ENCODE measurements at places on chromosomes 12 and 14.

DNA sequence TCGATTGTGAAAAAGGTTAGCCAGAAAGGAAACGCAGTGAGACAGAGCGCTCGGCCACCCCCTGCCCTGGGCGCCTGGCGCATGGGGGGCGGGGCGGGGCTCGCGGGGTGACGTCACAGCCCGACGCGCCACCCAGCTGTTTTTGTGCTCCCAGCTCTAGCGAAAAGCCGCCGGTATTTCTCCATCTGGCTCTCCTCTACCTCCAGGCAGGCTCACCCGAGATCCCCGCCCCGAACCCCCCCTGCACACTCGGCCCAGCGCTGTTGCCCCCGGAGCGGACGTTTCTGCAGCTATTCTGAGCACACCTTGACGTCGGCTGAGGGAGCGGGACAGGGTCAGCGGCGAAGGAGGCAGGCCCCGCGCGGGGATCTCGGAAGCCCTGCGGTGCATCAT is at the start of gene GABARAPL1:
Gene GABARAPL1 (plus strand): TSS at position 139 of the 393 bp plus-strand sequence. CDS start 253 bp downstream, at position 392.
- peak; percentile 87 for DNase-seq

- DNase-seq, result no peak
Measured at GRCh38 chr14:105399466-105399775, 1.1 kb downstream of the TEX22 start.

GRCh38 chr12:110050927-110051326 is 2.6 kb upstream of the C12orf76 start:
- DNase-seq, result no peak

- DNase-seq, result no peak
Measured at GRCh38 chr12:6265038-6265405, 45.5 kb upstream of the PLEKHG6 start.

DNA sequence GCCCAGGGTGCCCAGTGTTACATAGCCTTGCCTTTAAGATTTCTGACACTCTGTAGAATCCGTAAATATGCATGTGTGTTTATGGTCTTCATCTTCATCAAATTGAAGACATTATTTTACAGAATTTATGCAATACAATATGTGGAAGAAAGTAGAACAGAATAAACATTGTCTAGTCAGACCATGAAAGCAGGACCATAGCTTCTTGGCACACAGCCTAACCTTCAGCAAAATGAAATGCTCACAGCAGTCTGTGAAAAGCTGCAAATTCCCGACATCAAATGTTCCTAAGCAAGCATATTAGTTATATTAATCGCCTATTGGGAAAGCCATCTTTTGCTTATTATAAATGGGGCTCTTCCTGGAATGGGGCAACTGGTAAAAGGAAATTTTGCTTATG is 111.3 kb upstream of the GARIN2 start:
- DNase-seq, result no peak

- DNase-seq, result no peak
Measured at GRCh38 chr12:117039891-117040309, 59.3 kb downstream of the TESC start.

DNA sequence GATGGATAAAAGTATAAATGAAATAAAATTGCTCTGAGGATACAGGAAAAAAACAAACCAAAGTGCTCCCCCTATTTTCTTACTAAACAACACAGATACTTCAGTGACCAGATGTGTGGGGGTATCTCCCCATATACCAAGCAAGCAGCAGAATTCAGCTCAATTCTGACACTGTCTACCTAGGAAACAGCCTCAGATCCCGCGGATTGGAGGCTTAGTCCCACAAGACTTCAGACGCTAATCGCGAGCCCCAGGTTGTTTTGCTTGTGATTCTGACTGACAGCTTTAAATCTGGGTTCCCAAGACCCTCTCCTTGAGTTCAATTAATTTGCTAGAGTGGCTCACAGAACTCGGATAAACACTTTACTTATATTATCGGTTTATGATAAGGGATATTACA is 17.3 kb downstream of the NFKBIA start:
- no peak for DNase-seq

DNA sequence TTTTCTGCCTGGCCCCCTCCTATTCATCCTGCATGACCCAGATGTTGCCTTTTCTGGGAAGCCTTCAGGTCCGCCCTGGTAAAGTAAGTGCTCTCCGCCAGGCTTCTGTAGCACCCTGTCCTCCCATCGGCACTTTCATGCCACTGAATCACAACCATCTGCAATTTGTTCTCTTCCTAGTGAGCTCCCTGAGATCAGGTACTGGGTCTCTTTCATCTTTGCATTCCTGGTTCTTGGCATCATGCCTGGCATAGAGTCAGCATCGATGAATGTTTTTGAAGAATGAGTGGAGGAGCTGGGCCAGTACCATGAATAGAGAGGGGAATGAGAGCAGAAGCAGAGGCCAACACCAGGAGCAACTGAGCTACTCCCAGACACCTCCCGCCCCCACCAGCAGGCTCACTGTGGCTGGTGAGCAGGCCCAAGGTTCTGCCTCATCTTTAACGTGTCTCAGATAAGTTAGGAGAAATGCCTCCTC is 13.1 kb downstream of the ZDHHC22 start:
- no peak for DNase-seq

- DNase-seq, result no peak
Measured at GRCh38 chr12:52691841-52692150, 11.5 kb downstream of the KRT77 start.

DNA sequence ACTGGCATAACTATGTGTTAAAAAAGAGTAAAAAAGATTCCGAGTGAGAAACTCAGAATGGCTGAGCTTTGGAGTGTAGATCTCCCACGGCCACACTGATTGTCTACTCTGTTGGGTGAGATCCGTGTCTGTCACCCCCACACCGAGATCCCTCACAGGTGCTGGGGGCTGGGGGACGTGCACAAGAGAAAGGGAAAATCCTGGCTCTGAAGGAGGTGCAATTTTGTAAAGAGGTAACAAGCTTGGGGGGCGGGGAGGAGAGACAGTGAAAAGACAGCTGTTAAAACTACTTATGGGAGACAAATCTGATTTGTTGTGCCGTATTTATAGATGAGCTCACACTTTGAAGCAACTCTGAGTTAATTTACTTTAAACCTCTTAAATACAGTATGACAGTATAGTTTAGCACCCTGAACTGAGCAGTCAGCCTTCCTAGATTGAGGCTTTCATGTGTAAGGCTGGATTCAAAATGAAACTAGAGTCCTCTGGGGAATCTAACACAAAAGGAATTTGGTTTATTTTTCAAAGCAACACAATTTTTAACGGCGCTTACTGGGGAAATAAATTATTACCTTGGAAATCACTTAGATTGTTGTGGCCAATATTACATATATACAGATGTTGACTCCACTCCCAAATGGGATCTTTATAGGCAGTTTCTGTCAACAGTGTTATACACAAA is 167.4 kb upstream of the RGS6 start:
- DNase-seq, result peak; percentile 25

DNA sequence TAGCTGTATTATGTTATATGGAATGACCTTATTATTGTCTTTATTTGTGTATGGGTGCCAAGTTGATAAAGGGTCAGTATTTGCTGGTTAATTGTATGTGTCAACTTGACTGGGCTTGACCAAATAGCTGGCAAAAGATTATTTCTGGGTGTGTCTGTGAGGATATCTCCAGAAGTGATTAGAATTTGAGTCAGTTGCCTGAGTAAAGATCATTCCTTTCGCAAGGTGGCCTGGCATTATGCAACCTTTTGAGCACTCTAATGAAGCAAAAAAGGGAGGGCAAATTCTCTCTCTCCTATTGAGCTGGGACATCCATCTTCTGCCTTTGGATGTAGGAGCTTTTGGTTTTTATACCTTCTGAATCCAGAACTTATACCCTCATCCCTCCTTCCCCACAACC is 82.2 kb downstream of the ATXN7L3B start:
- DNase-seq, result no peak

DNA sequence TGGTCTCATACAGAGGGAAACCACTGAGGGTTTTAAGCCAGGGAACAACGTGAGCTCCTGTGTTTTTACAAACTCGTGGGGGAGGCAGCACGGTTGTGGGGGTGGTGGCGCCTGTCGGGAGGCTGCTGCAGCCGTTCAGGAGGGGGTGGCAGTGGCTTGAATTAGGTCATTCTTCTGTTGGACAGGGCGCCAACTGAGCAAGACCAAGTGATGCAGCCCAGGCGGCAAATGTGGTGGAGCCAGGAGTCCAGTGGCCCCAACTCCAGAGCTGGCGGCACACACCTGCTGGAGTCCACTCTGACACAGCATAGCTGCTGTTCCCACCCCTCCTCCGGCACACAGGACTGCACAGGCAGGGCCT is 27.8 kb downstream of the FBRSL1 start:
- DNase-seq, result no peak

DNA sequence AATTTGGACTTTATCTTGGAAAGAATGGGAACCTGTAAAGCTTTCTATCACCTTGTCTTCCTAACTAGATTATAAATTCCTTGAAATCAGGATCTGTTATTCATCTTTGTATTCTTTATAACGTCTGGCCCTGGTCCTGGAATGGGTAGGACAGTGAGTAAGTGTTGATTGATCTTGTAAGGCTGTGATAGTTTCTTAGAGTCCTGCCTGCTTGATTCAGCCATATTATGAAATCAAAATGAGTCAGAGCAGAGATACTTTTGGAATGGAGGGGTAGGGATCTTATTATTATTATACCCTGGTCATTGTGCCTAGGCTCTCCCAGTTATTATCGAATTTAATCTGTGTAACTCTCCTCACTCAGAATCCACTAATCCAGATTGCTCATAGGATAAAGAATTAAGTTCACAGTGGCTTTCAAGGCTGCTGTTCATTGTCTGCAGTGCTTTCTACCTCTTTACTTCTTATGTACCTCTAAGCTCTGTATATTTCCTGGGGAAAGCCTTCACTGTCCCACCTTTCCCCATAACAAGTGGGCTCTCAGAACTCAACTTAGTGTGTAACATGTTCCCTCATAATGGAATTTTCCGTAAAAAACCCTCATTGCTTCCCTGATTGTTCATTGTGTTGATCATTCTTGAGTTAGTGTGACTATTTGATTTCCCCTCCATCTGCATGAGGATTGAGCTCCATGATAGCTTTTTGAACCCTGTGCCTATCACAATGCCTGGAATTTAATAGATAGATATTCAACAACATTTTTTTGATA is 93.3 kb downstream of the DAAM1 start:
- DNase-seq, result peak; percentile 50

DNA sequence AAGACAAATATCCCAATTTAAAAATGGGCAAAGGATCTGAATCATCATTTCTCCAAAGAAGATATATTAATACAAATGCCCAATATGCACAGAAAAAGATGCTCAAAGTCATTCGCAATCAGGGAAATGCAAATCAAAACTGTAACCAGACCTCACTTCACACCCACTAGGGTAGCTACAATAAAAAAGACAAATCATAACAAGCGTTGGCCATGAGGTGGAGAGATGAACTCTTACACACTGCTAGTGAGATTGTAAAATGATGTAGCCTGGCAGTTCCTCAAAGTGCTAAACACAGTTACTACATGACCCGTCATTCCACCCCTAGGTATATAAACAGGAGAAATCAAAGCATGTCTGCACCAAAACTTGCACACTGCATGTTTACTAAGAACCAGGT is 30.4 kb downstream of the CDC42BPB start:
- no peak for DNase-seq

GRCh38 chr14:69692594-69692993 is 74.3 kb upstream of the SRSF5 start:
- no peak for DNase-seq

DNA sequence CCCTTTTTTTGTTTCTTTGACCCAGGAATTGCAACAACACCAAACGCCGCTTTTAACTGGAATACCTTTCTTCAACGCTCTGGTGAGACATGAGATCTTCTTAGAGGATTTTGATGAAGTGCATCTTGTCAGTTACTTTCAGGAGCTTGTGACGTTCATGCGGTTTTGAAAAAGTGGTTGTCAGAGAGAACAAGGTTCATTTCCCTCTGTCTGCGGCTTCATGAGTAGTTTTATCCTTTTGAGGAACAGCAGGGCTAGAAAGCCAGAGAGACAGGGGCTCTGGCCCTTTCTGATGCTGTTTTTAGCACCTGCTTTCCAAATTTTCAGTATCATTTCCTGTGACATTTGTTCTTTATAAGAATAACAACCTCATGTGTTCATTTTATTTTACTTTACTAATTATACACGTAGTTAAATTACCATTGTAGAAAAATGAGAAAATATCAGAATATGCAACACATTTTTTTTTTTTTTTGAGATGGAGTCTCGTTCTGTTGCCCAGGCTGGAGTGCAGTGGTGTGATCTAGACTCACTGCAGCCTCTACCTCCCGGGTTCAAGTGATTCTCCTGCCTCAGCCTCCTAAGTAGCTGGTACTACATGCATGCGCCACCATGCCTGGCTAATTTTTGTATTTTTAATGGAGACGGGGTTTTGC is 61.8 kb downstream of the GLT1D1 start:
- no peak for DNase-seq

- DNase-seq, result no peak
Measured at GRCh38 chr12:27696864-27697564, 767 bp downstream of the REP15 start.

Measured in AG08395 (cell line).